ENCODE measurements at places on chromosomes 7 and 10.

- no peak for DNase-seq
Measured at GRCh38 chr7:27139334-27140125, 4.0 kb downstream of the HOXA5 start.

- no peak for DNase-seq
Measured at GRCh38 chr7:74324531-74325209, 35.5 kb downstream of the CLIP2 start.

DNA sequence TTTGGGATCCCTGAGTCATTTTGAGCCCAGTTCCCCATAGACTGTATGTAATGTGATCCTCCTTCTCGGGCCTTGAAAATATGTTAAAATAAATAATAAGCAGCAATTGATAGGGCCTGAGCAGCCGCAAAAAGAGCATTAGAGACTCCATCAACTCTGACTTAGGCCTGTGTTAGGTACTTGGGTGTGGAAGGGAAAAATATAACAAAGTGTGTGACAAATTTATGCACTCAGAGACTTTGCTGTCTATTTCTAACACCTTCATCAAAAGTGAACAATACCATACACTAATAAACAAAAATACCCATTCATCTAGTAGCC is 31.4 kb upstream of the HABP2 start:
- DNase-seq = no peak

DNA sequence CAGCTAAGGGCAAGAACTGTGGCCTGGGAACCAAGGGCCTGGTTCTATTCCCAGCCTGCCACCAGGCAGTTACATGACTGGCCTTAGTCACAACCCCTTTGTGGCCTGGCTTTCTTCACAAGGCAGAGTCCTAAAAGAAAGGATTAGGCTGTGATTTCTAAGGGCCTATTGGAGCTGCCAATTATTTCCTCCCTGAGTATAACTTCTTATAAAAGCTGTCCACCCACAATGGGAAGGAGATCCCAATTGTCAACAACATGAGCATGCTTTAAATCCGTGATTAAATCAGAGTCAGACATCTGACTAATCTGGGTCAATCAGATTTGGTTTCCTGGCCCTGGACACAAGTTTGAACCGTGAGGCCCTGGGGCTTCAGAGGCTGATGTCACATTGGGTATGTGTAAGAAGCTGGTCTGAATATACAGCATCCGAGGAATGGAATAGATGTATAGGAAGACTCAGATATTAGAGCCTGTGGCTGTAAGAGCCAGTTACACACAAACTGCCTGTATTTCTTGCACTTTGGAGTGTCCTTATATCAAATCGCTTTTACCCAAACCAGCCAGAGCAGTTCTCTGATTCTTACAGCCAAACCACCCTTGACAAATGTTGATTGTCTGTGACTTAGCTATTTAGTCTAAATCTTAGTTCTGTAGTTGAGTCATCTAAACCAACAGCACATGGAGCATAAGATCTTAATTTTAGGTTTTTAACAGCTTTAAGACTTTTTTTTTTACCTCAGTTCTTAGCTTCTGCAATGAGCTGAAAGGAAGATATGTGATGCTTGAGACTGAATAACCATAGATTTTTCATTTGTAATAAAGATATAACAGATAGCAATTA is 61.3 kb downstream of the ABCB4 start:
- DNase-seq = no peak

- DNase-seq = no peak
Measured at GRCh38 chr7:85016286-85016685, 170.6 kb downstream of the SEMA3D start.

DNA sequence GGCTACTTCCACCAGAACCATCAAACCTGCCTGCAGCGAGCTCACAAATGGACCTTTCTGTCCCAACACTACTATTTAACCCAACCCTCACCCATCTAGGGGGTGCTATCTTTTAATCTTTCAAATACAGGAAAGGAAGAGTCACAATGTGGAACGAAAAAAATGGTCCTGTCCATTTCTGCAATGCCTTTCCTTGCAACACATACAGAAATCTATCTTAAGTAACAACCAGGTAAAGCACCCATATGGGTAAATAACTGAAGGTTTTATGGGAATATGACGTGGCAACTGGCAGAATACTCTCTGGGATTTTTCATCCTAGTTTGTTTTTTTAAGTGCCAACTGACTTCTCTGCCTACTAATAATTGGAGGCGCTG is 24.6 kb downstream of the TNS3 start:
- DNase-seq = no peak

DNA sequence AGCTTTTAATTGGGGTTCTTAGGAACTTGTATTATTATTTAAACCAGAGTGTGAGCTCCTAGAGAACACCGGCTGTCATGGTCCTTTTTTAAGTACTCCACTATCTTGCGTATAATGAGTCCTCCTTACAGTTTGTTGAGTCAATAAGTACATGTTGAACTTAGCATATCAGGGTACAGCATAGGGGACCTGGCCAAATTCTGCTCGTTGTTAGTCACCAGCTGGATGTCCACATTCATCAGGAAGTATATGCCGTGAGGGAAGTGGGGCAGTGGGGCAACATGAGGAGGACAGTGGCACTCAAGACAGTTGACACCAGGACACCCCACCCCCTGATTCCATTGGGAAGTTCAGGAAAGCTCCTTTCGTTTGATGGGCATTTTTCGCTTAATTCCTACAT is 16.6 kb downstream of the RPP30 start:
- DNase-seq = no peak

DNA sequence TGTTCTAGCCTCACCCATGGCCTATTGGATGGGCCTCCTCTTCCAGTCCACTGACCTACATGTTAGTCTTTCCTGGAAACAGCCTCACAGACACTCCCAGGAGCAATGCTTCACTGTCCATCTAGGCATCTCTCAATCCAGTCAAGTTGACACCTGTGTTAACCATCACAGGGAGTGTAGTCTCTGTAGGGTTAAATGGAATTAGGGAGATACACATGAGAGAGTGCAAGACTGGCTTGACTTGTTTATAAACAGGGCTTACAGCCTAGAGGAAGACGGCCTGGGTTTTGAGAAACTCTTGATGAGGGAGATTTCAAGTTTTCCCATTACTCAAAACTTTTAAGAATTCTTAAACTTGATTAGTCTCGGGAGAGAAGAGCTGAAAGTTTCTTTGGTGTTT is 18.9 kb upstream of the PRSS37 start:
- DNase-seq = no peak

DNA sequence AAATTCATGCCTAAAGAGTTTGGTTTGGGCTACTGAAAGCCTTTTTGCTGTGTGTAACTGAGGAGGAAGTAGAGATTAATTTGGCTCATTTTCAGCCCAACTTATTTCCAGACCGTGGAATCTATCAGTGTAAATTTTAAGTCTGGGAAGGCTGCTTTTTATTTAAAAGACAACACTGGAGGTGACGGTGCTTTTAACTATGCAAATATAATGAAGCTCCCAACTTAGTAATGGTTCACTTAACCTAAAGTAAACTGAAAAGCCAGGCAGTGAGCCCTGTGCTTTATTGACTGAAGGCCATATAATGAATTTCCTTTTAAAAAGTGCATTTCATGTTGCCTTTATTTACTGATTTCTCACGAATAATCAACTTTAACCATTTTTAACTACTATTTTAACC is 127.2 kb downstream of the NPY start:
- DNase-seq = no peak

- no peak for DNase-seq
Measured at GRCh38 chr7:47661051-47661714, 79.3 kb upstream of the TNS3 start.

Measured in activated naive CD8-positive, alpha-beta T cell treated with anti-CD3 and anti-CD28 coated beads, Interleukin-2, amount 50 U/mL, for 24 hours (primary cell).